ENCODE measurements at places on chromosomes 13 and 19. TPM values are rescaled to one million over a fixed set of nuclear protein-coding genes. Genes with fewer than 3 reads are reported as not detected.

CCDC70 gene
- not detected for total RNA-seq

PLVAP gene
- total RNA-seq = not detected

METTL21C gene
- total RNA-seq = not detected

IGFL2 gene
- total RNA-seq = 0.46 TPM

ANGPTL8 gene
- not detected for total RNA-seq

ZNF547 gene
- 2.0 TPM for total RNA-seq

- DNase-seq = no peak
- no peaks in the 10 kb centered on the region for H3K27me3 ChIP-seq
- H3K27ac ChIP-seq = no peak overlapping the region
- peaks cover 83% of the 10 kb centered on the region for H3K36me3 ChIP-seq
- H3K4me3 ChIP-seq = no peak overlapping the region
Observed at GRCh38 chr13:99548448-99548847, 47.2 kb downstream of the TM9SF2 start.

DNA sequence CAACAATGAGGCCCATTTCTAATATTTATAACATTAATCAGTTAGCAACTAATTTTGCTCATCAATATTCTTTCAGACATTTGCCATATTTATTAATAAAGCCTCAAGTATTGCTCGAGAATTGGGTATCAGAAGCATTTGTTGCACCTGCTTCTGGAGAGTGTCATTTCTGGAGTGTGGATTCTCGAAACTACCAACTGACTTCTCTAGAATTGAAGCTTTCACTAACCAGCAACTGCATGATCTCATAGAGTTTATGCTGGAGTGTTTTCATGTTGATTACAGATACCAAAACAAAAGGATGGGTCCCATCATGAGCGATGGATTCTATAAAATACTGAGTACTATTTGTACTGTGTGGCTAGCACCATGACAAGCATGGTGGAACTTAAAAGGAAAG lies 121.0 kb upstream of the SLC7A1 start:
- H3K27me3 ChIP-seq = peaks cover 11% of the 10 kb centered on the region
- no peaks in the 10 kb centered on the region for H3K36me3 ChIP-seq
- H3K4me3 ChIP-seq = no peak overlapping the region

DNA sequence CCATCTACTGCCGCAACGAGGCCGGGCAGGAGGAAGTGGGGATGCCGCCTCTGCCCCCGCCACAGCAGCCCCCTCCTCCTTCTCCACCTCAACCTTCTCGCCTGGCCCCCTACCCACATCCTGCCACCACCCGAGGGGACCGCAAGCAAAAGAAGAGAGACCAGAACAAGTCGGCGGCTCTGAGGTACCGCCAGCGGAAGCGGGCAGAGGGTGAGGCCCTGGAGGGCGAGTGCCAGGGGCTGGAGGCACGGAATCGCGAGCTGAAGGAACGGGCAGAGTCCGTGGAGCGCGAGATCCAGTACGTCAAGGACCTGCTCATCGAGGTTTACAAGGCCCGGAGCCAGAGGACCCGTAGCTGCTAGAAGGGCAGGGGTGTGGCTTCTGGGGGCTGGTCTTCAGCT lies 3.4 kb upstream of the NUP62 start:
- peaks cover 21% of the 10 kb centered on the region for H3K4me1 ChIP-seq
- no peaks in the 10 kb centered on the region for H3K27me3 ChIP-seq
- peak overlapping the region; percentile 4 for H3K27ac ChIP-seq
- H3K4me3 ChIP-seq = no peak overlapping the region
- DNase-seq = peak; percentile 37

GRCh38 chr19:42201489-42202289 lies 15.8 kb downstream of the DEDD2 start:
- H3K27me3 ChIP-seq = no peaks in the 10 kb centered on the region
- peak; percentile 46 for DNase-seq
- peaks cover 83% of the 10 kb centered on the region for H3K36me3 ChIP-seq
- H3K27ac ChIP-seq = peak overlapping the region; percentile 94
- H3K4me1 ChIP-seq = peaks cover 59% of the 10 kb centered on the region

- peak overlapping the region; percentile 43 for H3K4me3 ChIP-seq
- no peak for DNase-seq
- peaks cover 76% of the 10 kb centered on the region for H3K36me3 ChIP-seq
- H3K4me1 ChIP-seq = peaks cover 87% of the 10 kb centered on the region
- H3K27me3 ChIP-seq = no peaks in the 10 kb centered on the region
- peak overlapping the region; percentile 80 for H3K27ac ChIP-seq
Observed at GRCh38 chr13:79501538-79502232, 20.7 kb downstream of the NDFIP2 start.

DNA sequence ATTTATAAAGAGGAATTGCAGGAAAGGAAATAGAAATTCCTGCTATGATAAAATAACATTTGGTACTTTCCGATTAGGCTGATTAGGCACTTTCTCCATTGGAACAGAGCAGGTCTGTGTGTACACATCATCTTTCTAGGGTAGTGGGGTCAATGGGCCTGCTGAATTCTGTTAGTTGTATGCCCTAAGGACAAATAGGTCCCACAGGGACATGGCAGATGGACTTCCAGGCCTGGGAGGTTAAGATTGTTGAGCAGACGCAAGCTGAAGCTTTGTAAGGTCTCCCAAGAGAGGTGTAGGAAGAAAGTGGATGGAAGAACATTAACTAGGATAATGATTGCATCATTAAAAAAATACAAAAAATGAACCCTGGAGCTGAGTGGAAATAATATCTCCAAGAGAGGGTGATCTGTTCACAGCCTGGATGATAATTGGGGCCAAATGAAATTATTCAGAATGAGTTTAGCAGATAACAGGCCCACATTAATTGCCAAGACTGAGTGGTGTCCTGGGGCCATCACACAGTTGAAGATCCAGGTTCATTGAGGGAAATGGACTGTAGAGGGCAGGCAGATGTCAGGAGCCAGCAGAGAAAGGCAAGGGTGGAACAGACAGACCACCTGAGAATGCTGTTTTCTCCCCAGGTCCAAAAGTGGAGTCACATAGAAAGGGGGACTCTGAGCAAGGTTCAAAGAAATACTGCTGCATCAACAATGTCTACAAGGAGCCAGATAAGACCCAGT lies 215.1 kb downstream of the DNAJC15 start:
- peaks cover 22% of the 10 kb centered on the region for H3K27me3 ChIP-seq
- no peak for DNase-seq
- no peaks in the 10 kb centered on the region for H3K36me3 ChIP-seq
- no peak overlapping the region for H3K4me3 ChIP-seq
- H3K4me1 ChIP-seq = no peaks in the 10 kb centered on the region

- H3K36me3 ChIP-seq = no peaks in the 10 kb centered on the region
- H3K4me3 ChIP-seq = no peak overlapping the region
- peaks cover 6% of the 10 kb centered on the region for H3K27me3 ChIP-seq
- H3K27ac ChIP-seq = no peak overlapping the region
- peaks cover 29% of the 10 kb centered on the region for H3K4me1 ChIP-seq
Observed at GRCh38 chr19:39299832-39300231, 3.6 kb downstream of the IFNL1 start.

DNA sequence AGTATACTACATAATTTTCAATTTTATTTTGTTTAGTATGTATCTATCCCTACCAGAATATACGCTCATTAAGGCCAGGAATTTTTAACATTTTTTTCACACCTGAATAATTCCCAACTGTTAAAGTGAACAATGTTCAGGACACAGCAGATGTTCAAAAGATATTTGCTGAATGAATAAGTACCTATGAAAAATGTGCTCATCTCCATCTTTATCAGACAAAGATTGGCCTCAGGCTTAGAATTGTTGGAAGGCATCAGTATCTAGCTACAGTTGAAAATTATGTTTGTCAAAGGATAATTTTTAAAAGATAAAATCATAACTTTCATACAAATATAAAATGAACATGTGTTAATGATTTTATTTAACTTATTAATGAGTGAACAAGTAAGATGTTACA lies 30.9 kb upstream of the SERP2 start:
- H3K27ac ChIP-seq = no peak overlapping the region
- H3K4me1 ChIP-seq = no peaks in the 10 kb centered on the region
- DNase-seq = no peak
- H3K4me3 ChIP-seq = no peak overlapping the region

DNA sequence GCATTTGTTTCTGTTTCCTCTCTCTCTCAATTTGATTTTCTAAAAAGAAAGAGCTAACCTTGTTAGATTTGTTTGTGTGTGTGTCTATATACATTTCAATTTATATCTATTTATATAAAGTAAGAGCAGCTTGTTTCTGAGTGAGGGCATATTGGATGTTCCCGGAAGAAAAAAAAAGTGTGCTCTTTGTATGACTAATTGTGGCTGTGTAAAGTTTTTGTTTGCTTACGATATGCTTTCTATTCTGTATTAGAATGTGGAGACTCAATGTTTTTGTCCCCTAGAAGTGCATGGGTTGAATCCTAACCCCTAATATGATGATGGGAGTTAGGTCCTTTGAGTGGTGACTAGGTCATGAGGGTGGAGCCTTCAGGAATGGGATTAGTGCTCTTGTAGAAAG lies 66.6 kb upstream of the C1QTNF9B start:
- DNase-seq = no peak
- no peak overlapping the region for H3K4me3 ChIP-seq
- H3K27ac ChIP-seq = no peak overlapping the region
- peaks cover 44% of the 10 kb centered on the region for H3K4me1 ChIP-seq
- peaks cover 3% of the 10 kb centered on the region for H3K36me3 ChIP-seq

GRCh38 chr19:34368338-34368737 lies 3.3 kb downstream of the GPI start:
- DNase-seq = no peak
- no peaks in the 10 kb centered on the region for H3K27me3 ChIP-seq
- H3K4me3 ChIP-seq = peak overlapping the region; percentile 100

DNA sequence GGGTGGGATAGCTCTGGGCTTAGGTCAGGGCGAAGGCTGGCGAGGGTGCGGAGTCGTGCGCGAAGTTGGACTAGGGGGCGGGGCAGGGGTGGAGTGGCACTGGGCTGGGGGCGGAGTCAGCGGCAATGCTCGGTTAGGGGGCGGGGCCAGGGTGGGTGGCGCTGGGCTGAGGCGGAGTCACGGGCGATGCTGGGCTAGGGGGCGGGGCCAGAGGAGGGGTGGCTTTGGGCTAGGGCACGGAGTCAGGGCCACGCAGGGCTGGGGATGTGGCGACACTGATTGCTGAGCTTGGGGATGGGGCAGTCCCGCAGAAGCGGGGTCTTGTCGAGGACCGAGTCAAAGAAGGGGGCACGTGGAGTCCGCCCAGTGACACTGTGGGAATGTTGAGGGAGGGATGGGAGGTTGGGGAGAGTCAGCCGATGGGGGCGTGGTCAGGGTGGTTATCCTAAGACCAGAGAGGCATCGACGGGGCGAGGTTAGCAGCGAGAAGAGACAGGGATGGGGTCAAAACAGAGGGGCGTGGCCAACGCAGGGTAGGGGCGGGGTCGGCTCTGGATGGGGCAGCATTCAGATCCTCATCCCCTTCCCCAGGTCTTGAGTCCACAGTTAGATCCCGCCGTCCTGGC lies 8.7 kb downstream of the HOMER3 start:
- no peak overlapping the region for H3K27ac ChIP-seq
- peaks cover 12% of the 10 kb centered on the region for H3K27me3 ChIP-seq
- H3K36me3 ChIP-seq = peaks cover 4% of the 10 kb centered on the region
- peaks cover 4% of the 10 kb centered on the region for H3K4me1 ChIP-seq

GRCh38 chr13:112042496-112042895 lies 24.5 kb upstream of the SOX1 start:
- no peaks in the 10 kb centered on the region for H3K4me1 ChIP-seq
- no peaks in the 10 kb centered on the region for H3K27me3 ChIP-seq
- H3K4me3 ChIP-seq = no peak overlapping the region
- DNase-seq = no peak

- H3K27ac ChIP-seq = no peak overlapping the region
- H3K4me3 ChIP-seq = no peak overlapping the region
- H3K27me3 ChIP-seq = no peaks in the 10 kb centered on the region
- DNase-seq = no peak
- H3K4me1 ChIP-seq = peaks cover 18% of the 10 kb centered on the region
- H3K36me3 ChIP-seq = no peaks in the 10 kb centered on the region
Observed at GRCh38 chr13:40404407-40404806, 262.0 kb downstream of the FOXO1 start.

GRCh38 chr19:16721051-16721450 lies 1.4 kb downstream of the NWD1 start:
- H3K27ac ChIP-seq = no peak overlapping the region
- no peaks in the 10 kb centered on the region for H3K36me3 ChIP-seq
- H3K4me1 ChIP-seq = no peaks in the 10 kb centered on the region
- DNase-seq = no peak
- no peak overlapping the region for H3K4me3 ChIP-seq
- no peaks in the 10 kb centered on the region for H3K27me3 ChIP-seq

- DNase-seq = no peak
- H3K36me3 ChIP-seq = no peaks in the 10 kb centered on the region
- H3K27ac ChIP-seq = no peak overlapping the region
- H3K4me3 ChIP-seq = peak overlapping the region; percentile 39
Observed at GRCh38 chr13:36918246-36919131, 1.5 kb downstream of the SMAD9 start.

DNA sequence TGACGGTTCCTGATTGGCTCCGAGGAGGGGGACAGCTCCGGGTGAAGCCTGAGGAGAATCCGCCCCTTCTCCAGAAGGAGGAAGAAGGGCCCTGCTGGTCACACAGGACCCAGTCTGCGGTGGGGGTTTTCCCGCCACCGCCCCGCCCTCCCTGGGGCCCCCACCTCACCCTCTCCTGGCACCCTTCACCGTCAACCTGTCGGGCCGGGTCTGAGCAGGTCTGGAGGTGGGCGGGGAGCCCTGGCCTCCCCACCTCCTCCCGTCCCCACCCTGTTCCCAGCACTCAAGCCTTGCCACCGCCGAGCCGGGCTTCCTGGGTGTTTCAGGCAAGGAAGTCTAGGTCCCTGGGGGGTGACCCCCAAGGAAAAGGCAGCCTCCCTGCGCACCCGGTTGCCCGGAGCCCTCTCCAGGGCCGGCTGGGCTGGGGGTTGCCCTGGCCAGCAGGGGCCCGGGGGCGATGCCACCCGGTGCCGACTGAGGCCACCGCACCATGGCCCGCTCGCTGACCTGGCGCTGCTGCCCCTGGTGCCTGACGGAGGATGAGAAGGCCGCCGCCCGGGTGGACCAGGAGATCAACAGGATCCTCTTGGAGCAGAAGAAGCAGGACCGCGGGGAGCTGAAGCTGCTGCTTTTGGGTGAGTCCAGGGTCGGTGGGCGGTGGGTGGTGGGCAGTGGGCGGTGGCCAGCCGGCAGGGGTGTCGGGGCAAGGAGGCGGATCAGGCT lies at the start of gene GNA15:
Gene GNA15 (plus strand): TSS at position 73 of the 723 bp plus-strand sequence. CDS start 418 bp downstream, at position 491.
- peak within 1 kb of the TSS; percentile 85 for H3K4me3 ChIP-seq
- peak within 1 kb of the TSS; percentile 74 for H3K27ac ChIP-seq
- peak; percentile 43 for DNase-seq

DNA sequence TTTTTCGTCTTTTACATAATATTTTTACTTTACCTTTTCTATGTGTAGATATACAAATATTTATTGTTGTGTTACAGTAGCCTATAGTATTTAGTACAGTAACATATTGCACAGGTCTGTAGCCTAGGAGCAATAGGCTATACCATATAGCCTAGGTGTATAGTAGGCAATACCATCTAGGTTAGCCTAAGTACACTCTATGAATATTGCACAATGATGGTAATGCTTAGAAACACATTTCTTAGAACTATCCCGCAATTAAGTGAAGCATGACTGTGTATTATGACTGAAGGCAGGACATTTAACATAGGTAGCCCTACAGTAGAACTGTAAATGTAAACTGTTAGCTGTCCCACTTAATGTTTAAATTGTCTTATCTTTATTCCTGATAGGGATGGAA lies 964.3 kb downstream of the SLITRK1 start:
- no peaks in the 10 kb centered on the region for H3K4me1 ChIP-seq
- no peak overlapping the region for H3K27ac ChIP-seq
- no peak for DNase-seq
- H3K27me3 ChIP-seq = no peaks in the 10 kb centered on the region
- no peak overlapping the region for H3K4me3 ChIP-seq

- peaks cover 48% of the 10 kb centered on the region for H3K36me3 ChIP-seq
- H3K4me3 ChIP-seq = no peak overlapping the region
- peaks cover 22% of the 10 kb centered on the region for H3K4me1 ChIP-seq
- H3K27me3 ChIP-seq = no peaks in the 10 kb centered on the region
Observed at GRCh38 chr13:106548064-106548696, 12.7 kb upstream of the EFNB2 start.
